ENCODE measurements at places on chromosomes 5 and 9. TPM values are rescaled to one million over a fixed set of nuclear protein-coding genes. Genes with fewer than 3 reads are reported as not detected.

- H3K4me1 ChIP-seq, result no peaks in the 10 kb centered on the region
- no peak for DNase-seq
- no peak overlapping the region for H3K4me3 ChIP-seq
- no peak overlapping the region for H3K27ac ChIP-seq
- no peaks in the 10 kb centered on the region for H3K27me3 ChIP-seq
- H3K36me3 ChIP-seq, result no peaks in the 10 kb centered on the region
Observed at GRCh38 chr9:98555651-98556465, 152.9 kb downstream of the GABBR2 start.

GRCh38 chr9:75974016-75974766 lies 83.7 kb downstream of the PCSK5 start:
- H3K27me3 ChIP-seq, result no peaks in the 10 kb centered on the region
- no peak for DNase-seq
- no peaks in the 10 kb centered on the region for H3K4me1 ChIP-seq
- no peaks in the 10 kb centered on the region for H3K36me3 ChIP-seq

GRCh38 chr9:69054989-69055388 lies 19.4 kb downstream of the FXN start:
- no peak overlapping the region for H3K27ac ChIP-seq
- no peaks in the 10 kb centered on the region for H3K4me1 ChIP-seq
- H3K4me3 ChIP-seq, result no peak overlapping the region

DNA sequence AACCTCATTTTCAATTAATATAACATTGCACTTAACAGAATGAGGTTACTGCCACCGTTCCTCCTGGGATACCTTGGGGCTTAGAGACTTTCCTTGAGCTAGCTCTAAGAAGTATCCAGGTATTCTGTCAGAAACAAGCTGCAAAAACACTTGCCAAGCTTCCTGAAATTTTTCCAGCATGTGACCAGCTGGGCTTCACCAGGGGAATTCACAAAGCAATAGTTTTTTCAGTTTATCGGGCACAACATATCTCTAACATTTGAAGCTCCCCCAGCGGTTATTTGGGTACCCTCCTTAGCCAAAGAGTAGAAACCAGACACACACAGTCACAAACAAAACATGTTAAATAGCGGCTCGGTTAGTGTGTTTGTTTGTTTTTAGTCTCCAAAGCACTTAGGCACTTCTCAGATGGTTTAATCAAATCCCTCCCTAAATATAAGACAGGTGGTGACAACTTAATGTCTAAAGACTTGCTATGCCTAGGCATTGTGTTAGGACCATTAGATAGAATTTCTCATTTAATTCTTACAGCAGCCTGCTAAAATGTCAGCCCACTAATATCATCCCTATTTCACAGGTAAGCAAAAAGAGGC lies 278.2 kb downstream of the GLIS3 start:
- no peak overlapping the region for H3K27ac ChIP-seq
- no peaks in the 10 kb centered on the region for H3K27me3 ChIP-seq
- H3K4me3 ChIP-seq, result no peak overlapping the region

DNA sequence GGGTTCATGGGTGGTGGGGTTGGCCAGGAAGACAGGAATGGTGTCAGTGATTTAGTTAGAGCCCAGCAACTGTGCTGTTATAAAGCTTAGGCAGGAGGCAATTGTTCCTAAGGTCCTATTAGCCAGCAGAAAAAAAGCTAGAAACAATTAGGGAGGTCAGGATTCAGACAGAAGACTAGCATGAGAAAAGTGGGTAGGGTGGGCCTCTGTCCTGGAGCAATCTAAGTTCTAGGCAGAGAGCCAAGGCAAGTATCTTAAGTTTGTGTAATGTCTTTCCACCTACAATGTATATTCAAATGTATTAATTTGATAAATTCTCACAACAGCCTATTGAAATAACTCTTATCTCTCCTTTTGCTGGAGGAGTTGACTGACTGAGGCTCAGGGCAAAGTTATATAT lies 6.1 kb upstream of the ZFAND5 start:
- no peak overlapping the region for H3K4me3 ChIP-seq
- H3K27me3 ChIP-seq, result no peaks in the 10 kb centered on the region
- no peak for DNase-seq
- H3K36me3 ChIP-seq, result no peaks in the 10 kb centered on the region
- H3K27ac ChIP-seq, result no peak overlapping the region
- no peaks in the 10 kb centered on the region for H3K4me1 ChIP-seq

DNA sequence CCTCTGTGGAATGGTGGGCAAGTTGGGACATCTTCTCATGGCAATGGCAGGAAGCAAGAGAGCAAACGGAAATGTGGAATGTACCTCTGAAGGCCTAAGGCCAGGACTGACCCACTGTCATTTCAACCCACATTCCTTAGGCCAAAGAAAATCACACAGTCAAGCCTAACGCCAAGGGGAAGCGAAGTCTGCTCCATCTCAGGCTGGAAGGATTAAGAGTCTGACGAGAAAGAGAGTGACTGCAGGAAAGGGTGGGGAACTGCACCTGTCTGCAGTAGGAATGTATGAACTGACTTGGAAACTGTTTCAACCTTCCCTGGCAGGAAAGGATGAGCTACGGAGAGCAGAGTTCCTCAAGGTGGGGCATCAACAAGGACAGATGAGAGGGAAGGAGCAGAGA lies 90.2 kb upstream of the TAS2R1 start:
- H3K36me3 ChIP-seq, result no peaks in the 10 kb centered on the region
- no peaks in the 10 kb centered on the region for H3K27me3 ChIP-seq
- H3K4me1 ChIP-seq, result no peaks in the 10 kb centered on the region
- H3K4me3 ChIP-seq, result no peak overlapping the region

MARCHF6 gene
- total RNA-seq, result 121 TPM

CYLC2 gene
- not detected for total RNA-seq

CPEB4 gene
- 36.4 TPM for total RNA-seq

All from breast epithelium (tissue), 4 donors.